ENCODE measurements at places on chromosomes 16 and 17.

- peak; percentile 77 for DNase-seq
- no peak overlapping the region for H3K27ac ChIP-seq
- peaks cover 6% of the 10 kb centered on the region for H3K27me3 ChIP-seq
- no peaks in the 10 kb centered on the region for H3K36me3 ChIP-seq
- H3K4me1 ChIP-seq: no peaks in the 10 kb centered on the region
Measured at GRCh38 chr16:85416228-85417109, 196.7 kb upstream of the GSE1 start.

GRCh38 chr17:39235555-39236449 is 10.1 kb upstream of the STAC2 start:
- H3K4me1 ChIP-seq: peaks cover 31% of the 10 kb centered on the region
- no peak overlapping the region for H3K4me3 ChIP-seq
- H3K36me3 ChIP-seq: no peaks in the 10 kb centered on the region
- peaks cover 14% of the 10 kb centered on the region for H3K27me3 ChIP-seq
- H3K27ac ChIP-seq: no peak overlapping the region

GRCh38 chr17:78539781-78540180 is 37.4 kb downstream of the DNAH17 start:
- no peaks in the 10 kb centered on the region for H3K36me3 ChIP-seq
- no peak overlapping the region for H3K27ac ChIP-seq
- H3K4me3 ChIP-seq: no peak overlapping the region
- H3K4me1 ChIP-seq: peaks cover 6% of the 10 kb centered on the region
- DNase-seq: no peak

GRCh38 chr17:35784895-35785294 is 10.5 kb downstream of the MMP28 start:
- DNase-seq: no peak
- peaks cover 17% of the 10 kb centered on the region for H3K27me3 ChIP-seq
- H3K36me3 ChIP-seq: no peaks in the 10 kb centered on the region
- no peak overlapping the region for H3K27ac ChIP-seq

GRCh38 chr17:53919356-53919755 is 96.6 kb downstream of the KIF2B start:
- no peak for DNase-seq
- H3K36me3 ChIP-seq: no peaks in the 10 kb centered on the region
- H3K4me1 ChIP-seq: no peaks in the 10 kb centered on the region
- no peak overlapping the region for H3K4me3 ChIP-seq

DNA sequence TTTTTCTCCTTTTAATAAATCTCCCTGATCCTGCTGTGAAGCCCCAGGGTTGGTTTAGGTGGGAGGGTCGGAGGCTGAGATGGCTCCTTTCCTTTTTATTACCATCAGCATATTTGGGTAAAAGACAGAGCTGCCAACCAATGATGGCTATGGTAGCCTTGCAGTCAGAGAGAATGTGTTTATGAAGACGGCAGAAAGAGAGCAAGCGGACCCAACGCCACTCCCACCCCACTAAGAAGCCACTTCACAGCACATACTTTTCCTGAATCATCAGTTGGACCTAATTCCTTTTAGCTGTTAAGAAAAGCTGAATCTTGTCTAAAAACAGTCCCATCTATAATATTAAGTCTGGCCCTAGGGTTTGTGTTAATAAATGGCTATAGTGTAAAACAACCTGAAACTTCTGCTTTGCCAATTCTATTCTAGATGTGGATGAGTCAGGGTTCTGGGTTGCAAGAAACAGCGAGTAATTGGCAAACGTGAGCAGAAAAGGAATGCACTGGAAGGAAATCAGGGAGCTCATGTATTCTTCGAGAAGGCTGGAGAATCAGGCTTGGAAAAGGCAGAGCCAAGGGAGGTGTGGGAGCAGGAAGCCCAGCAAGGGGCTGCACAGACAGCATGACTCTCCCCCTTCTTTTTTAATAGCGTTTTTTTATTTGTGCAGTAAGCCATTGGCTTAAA is 34.0 kb upstream of the PRKCA start:
- H3K36me3 ChIP-seq: no peaks in the 10 kb centered on the region
- H3K4me3 ChIP-seq: no peak overlapping the region
- no peak for DNase-seq
- H3K4me1 ChIP-seq: no peaks in the 10 kb centered on the region
- peaks cover 2% of the 10 kb centered on the region for H3K27me3 ChIP-seq

- no peaks in the 10 kb centered on the region for H3K4me1 ChIP-seq
- H3K36me3 ChIP-seq: no peaks in the 10 kb centered on the region
- no peak for DNase-seq
- H3K27ac ChIP-seq: no peak overlapping the region
- H3K27me3 ChIP-seq: peaks cover 5% of the 10 kb centered on the region
Measured at GRCh38 chr17:52157603-52158449, 688 bp downstream of the CA10 start.

GRCh38 chr16:50530277-50531236 is 17.6 kb upstream of the NKD1 start:
- no peak overlapping the region for H3K4me3 ChIP-seq
- no peak for DNase-seq
- H3K4me1 ChIP-seq: no peaks in the 10 kb centered on the region
- no peaks in the 10 kb centered on the region for H3K36me3 ChIP-seq
- H3K27me3 ChIP-seq: peaks cover 11% of the 10 kb centered on the region

DNA sequence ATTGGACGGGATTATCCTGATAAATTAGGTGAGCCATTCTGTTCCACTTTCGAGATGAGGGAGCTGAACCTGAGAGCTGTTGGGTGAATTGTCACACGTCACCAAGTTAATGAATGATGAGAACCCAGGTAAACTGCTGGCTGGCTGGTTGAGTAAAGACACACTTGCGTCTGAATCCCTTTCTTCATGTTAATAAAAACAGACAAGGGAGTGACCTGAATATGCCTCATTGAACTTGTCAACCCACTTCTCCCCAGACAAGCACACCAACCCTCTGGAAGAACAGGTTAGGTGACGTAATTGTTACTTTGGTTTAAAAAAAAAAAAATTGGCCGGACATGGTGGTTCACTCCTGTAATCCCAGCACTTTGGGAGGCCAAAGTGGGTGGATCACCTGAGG is 400.9 kb upstream of the CDH5 start:
- no peaks in the 10 kb centered on the region for H3K4me1 ChIP-seq
- H3K4me3 ChIP-seq: no peak overlapping the region
- no peaks in the 10 kb centered on the region for H3K27me3 ChIP-seq
- DNase-seq: no peak
- H3K36me3 ChIP-seq: no peaks in the 10 kb centered on the region

GRCh38 chr16:23501291-23501690 is 9.0 kb downstream of the GGA2 start:
- peak overlapping the region; percentile 8 for H3K4me3 ChIP-seq
- H3K27ac ChIP-seq: peak overlapping the region; percentile 78
- peaks cover 61% of the 10 kb centered on the region for H3K4me1 ChIP-seq
- DNase-seq: no peak
- no peaks in the 10 kb centered on the region for H3K27me3 ChIP-seq
- peaks cover 10% of the 10 kb centered on the region for H3K36me3 ChIP-seq

DNA sequence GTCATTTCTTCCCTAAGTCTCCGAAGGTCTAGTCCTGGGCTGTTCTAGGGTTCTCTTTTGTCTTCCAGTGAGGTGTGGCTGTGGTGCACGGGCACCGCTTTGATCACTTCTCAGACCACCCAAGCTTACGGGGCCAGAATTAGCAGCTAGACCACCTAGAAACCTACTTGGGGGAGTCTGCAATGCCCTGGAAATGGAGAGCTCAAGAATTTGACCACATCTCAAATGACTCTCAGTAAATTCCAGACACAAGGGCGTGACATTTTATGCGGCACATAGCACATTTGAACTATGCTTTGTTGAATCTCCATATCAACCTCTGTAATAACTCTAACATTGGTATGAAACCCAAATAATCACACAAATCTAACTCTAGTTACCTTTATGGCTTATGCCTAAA is 24.9 kb downstream of the TRIM16 start:
- peaks cover 19% of the 10 kb centered on the region for H3K36me3 ChIP-seq
- H3K4me3 ChIP-seq: no peak overlapping the region
- peaks cover 6% of the 10 kb centered on the region for H3K4me1 ChIP-seq
- DNase-seq: no peak
- H3K27ac ChIP-seq: no peak overlapping the region
- H3K27me3 ChIP-seq: no peaks in the 10 kb centered on the region

- no peak for DNase-seq
- H3K4me1 ChIP-seq: no peaks in the 10 kb centered on the region
- peaks cover 27% of the 10 kb centered on the region for H3K36me3 ChIP-seq
- no peak overlapping the region for H3K4me3 ChIP-seq
- H3K27me3 ChIP-seq: no peaks in the 10 kb centered on the region
Measured at GRCh38 chr17:2435862-2436261, 35.0 kb upstream of the MNT start.

DNA sequence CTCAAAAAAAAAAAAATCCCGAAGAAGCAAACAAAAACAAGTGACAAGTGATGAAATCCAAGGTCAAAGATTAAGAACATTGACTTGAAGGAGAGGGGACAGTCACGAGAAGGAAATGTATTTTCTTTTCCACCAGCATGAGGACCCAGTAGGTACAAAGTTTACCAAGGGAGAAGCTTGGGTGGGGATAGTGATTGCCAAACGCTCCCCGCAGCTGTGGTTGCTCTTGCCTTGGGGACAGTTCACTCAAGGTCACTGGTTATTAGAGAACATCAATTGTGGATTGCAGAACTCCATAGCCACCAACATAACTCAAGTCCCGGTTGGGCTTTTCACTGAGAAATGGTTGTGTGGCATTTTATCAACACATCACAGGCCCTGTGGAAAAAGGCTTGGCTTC is 27.0 kb downstream of the RSL1D1 start:
- H3K4me3 ChIP-seq: no peak overlapping the region
- no peaks in the 10 kb centered on the region for H3K27me3 ChIP-seq
- no peak overlapping the region for H3K27ac ChIP-seq
- no peak for DNase-seq

GRCh38 chr17:17313350-17313991 is 10.3 kb downstream of the NT5M start:
- H3K36me3 ChIP-seq: no peaks in the 10 kb centered on the region
- peak; percentile 59 for DNase-seq
- H3K4me3 ChIP-seq: no peak overlapping the region
- H3K4me1 ChIP-seq: peaks cover 5% of the 10 kb centered on the region
- no peaks in the 10 kb centered on the region for H3K27me3 ChIP-seq

DNA sequence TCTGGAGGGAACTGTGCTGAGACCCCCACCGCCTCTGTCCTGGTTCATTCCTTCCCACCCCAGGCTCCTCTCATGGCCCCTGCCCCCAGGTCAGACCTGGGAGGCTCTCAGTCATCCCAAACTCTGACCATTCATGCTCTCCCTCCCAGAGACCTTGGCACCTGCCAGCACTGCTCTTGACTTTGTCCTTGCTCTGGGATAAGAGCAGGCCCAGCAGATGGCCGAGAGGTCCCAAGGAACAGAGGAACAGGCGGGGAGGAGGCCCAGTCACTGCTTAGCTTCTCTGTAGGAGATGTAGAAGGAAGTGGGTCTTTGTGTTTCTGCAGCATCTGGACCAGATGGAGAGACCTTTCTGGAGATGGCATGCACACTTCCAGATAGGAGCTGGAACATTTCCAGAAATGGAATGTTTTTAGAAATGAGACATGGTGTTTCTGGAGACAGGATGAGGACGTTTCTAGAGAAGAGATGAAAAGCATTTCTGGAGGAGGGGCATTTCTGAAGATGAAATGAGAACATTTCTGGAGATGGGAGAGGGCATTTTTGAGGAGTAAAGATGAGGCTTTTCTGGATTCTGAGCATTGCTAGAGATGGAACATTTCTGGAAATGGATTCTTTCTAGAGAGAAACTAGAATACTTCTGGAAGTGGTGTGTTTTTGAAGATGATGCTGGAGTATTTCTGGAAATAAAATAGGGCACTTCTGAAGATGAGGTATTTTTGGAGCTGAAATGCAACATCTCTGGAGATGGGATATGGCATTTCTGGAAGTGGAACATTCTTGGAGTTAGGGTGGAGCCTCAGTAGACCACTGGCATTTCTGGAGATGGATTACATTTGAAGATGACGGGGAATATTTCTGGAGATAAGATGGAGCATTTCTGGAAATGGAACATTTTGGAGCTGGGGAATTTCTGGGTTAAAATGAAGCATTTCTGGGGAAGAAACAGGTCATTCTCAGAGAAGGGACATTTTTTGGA is 55.2 kb downstream of the RAI1 start:
- no peak for DNase-seq
- no peaks in the 10 kb centered on the region for H3K27me3 ChIP-seq
- H3K36me3 ChIP-seq: no peaks in the 10 kb centered on the region
- H3K4me3 ChIP-seq: no peak overlapping the region
- H3K4me1 ChIP-seq: peaks cover 14% of the 10 kb centered on the region

DNA sequence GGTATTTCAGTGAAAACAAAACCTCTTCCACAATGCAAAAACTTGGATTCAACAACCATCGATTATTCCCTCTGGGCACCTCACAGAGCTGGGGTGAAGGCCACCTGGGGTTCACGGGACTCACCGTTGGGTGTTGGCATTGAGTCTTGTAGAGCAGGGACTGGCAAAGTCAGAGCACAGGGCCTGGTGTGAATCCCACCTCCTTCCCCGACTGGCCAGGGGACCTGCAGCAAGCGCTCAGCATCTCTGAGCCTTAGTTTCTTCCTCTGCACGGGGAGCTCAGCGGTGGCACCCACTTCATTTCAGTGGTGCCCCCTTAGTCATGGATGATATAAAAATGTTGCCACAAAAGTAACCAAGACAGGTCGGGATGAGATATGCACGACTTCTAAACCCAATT is 100.4 kb downstream of the METRNL start:
- H3K27me3 ChIP-seq: peaks cover 7% of the 10 kb centered on the region
- no peak overlapping the region for H3K4me3 ChIP-seq
- H3K36me3 ChIP-seq: no peaks in the 10 kb centered on the region
- no peak for DNase-seq

DNA sequence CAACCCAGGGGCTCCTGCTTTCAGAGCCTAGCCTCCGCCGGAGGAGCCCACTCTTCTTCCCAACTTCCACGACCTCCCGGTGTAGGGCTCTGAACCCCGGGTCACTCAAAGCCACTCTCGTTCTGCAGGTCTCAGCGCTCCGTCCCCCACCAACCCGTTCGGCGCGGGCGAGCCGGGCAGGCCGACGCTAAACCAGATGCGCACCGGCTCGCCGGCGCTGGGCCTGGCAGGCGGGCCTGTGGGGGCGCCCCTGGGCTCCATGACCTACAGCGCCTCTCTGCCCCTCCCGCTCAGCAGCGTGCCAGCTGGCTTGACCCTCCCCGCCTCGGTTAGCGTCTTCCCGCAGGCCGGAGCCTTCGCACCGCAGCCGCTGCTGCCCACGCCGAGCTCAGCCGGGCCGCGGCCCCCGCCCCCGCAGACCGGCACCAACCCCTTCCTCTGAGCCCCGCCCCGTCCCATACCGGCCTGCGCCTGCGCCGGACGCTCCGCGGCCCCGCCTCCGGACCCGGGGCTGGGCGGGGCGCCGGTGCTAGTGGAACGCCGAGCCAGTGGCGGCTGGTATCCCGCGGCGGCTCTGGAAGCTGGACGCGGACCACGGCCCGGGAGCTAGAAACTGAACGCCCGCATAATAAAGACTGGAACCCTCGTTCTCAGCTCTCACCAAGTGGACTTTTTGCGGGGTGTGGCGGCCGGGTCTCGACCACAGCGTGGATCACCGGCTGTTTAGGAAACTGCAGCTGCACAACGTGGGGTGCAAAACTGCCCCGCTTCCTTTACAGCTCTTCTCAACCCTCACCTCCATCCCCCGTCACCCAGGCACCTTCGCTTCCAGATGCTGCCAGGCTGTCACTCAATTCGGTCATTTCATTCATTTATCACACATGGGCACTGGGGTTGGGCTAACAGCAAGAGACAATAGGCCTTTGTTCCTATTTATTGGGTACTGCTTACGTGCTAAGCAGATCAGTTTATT is 5.0 kb upstream of the SPATA20 start:
- no peaks in the 10 kb centered on the region for H3K36me3 ChIP-seq
- peaks cover 8% of the 10 kb centered on the region for H3K27me3 ChIP-seq
- peaks cover 16% of the 10 kb centered on the region for H3K4me1 ChIP-seq
- peak; percentile 88 for DNase-seq
- H3K27ac ChIP-seq: peak overlapping the region; percentile 58
- peak overlapping the region; percentile 88 for H3K4me3 ChIP-seq

Data from memory B cell (primary cell).